BE2C (cell line): ENCODE measurements at places on chromosomes 7 and 10.

- no peak for DNase-seq
Observed at GRCh38 chr10:93224005-93224779, 150.5 kb downstream of the CYP26A1 start.

DNA sequence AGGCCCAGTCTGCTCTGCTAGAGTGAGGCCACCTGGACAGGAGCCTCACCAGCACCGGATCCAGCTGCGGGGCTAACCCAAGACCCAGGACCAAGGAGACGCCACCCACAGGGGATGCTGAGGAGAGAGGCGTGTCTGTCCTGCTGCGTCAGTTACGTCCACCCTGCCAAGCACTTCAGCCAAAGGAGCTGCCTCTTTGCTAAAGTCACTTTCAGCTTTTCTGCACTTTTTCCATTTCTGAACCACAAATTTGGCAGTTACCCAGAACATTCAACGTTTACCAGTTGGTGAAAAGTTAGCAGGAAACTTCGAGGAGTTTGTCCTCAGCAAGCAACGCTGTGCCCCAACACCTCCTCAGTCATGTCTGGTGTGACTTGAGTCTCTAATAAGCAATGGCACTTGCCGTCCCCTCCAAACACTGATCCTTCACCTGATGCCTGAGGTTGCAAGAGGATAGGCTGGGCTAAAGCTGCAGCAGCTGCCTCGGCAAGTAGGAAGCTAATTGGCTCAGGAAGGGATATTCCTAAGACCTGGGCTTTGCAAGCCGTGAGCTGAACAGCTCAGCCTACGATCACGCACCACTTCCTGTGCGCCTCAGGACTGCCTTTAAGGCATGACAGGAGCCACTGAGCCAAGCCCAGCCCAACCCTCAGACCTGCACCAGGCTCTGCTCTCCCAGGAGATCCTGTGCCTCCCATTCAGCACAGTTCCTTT lies 40.1 kb downstream of the KCNH2 start:
- peak; percentile 50 for DNase-seq

DNA sequence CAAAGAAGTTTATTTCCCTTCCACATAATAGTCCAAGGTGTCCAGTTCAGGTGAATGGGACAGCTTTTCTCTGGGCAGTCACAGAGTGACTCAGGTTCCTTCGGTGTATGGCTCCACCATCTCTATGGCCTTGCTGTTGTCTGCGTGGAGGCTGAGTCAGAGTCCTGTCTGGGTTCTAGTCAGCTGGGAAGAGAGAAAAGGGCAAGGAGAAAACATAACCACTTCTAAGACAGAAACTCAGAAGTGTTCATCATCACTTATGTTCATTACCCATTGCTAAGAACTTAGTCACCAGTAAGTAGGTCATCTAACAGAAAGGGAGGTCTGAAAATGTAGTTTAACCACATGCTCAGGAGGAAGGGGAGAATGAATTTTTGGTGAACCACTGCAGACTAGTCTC lies 32.4 kb upstream of the CCDC7 start:
- no peak for DNase-seq

- DNase-seq: no peak
Observed at GRCh38 chr10:19468413-19468812, 347.8 kb upstream of the PLXDC2 start.

- DNase-seq: peak; percentile 80
Observed at GRCh38 chr10:71812016-71812912, 38.8 kb downstream of the PSAP start.

GRCh38 chr10:44313761-44314165 lies 71.1 kb downstream of the CXCL12 start:
- peak; percentile 26 for DNase-seq

- no peak for DNase-seq
Observed at GRCh38 chr10:49562893-49563292, 24.0 kb upstream of the ERCC6 start.

DNA sequence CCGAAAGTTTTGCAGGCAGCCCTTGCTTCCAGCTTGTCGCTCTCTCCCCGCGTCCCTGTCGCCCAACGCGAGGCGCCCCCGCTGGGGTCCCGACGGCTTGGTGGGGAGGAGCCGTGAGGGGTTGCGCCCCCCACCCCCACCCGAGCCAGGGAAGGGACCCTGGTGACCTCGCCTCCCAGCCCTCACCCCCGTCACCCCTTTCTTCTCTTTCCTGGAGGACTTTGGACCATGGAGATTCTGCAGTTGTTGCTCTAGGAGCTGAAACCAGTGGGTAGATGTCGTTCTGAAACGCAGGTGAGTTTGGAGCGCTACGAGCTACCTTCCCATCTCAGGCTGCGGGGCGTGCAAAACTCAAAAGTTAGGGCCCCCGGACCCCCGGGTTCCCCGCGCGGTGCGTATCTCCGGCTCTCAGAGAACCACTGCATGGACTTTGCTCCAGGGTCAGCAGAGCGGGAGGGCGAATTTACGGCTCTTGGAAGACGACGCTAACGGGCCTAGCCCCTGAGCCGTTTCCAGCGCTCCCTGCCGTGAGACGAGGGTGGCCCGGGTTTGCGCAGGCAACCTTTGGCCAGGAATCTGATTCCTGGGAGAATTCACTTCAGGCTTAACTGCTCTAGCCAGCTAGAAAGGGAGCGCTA lies 684 bp upstream of the ATXN7L1 start:
- peak; percentile 66 for DNase-seq

- no peak for DNase-seq
Observed at GRCh38 chr7:45525057-45525456, 49.1 kb upstream of the ADCY1 start.
